ENCODE measurements at places on chromosomes 7 and 10. TPM values are rescaled to one million over a fixed set of nuclear protein-coding genes. Genes with fewer than 3 reads are reported as not detected.

GRCh38 chr7:156684661-156685060, 44.1 kb downstream of the RNF32 start:
- no peak for DNase-seq

DNA sequence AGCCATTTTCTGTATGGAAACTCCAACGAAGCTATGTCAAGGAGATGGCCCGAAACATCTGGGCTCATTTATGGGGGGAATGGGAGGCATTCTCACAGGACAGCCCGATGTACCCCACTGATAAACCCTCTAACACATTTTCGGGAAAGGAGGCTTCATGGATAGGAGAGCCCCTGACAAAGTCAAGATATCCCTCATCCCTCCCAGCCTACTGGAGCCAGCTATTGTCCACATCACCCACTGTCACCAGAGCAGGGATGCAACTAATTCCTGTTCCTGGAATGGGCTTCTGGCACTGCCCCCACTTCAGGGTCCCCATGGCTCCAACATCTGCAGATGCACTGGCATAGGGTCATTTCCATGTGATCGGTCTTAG, 98.2 kb upstream of the BMPER start:
- DNase-seq, result no peak

Gene CLDN12
- total RNA-seq, result 35.1 TPM

DNA sequence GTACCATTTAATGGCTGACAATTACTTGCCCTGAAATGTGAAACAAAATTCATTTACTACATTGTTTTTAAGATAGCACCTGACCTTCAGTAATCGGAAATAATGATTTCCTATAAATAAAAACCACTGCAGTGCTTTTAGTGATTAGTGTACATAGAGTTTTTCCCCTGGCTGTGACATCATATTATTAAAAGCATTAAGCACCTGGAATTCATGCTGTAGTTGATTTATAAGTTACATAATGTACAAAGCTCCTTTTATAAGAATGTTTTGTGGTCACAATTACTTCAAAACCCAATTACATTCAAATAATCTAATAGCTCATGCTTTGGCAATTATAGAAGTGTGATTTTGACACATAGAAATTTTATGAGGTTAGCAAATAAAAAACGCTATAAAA, 44.3 kb upstream of the EIF4H start:
- no peak for DNase-seq

Gene SHH
- total RNA-seq, result 0.10 TPM

- no peak for DNase-seq
These were observed 116.0 kb upstream of the PCGF5 start for GRCh38 chr10:91104193-91105041.

GRCh38 chr10:5187867-5188266, 2.9 kb upstream of the AKR1C8 start:
- DNase-seq, result no peak

GRCh38 chr7:41661596-41661995, 41.3 kb downstream of the INHBA start:
- no peak for DNase-seq

GRCh38 chr7:48088559-48089045, 463 bp upstream of the UPP1 start:
- DNase-seq, result peak; percentile 95
